ENCODE measurements at places on chromosomes 3 and 15.

- DNase-seq = no peak
Observed at GRCh38 chr15:31235311-31236183, 91.1 kb upstream of the KLF13 start.

DNA sequence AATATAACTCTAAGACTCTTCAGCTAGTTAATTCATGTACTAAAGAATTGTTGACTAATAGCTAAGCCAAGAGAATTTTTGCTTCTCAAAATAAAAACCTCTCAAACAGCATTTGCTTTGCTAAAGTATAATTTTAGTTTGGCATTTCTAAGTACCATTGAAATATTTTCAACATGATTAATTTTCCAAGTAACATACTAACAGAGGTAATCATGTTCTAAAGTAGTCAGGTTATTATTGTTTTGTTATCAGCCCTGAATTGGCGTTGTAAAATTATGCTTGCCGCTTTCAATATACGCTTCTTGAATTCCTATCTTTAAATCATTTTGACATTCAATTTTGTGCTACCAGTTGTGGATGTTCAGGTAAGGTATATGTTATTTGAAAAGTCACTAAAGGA is 134.3 kb downstream of the CNTN6 start:
- DNase-seq = no peak

GRCh38 chr3:52714335-52715302 is 8.7 kb downstream of the SPCS1 start:
- no peak for DNase-seq

DNA sequence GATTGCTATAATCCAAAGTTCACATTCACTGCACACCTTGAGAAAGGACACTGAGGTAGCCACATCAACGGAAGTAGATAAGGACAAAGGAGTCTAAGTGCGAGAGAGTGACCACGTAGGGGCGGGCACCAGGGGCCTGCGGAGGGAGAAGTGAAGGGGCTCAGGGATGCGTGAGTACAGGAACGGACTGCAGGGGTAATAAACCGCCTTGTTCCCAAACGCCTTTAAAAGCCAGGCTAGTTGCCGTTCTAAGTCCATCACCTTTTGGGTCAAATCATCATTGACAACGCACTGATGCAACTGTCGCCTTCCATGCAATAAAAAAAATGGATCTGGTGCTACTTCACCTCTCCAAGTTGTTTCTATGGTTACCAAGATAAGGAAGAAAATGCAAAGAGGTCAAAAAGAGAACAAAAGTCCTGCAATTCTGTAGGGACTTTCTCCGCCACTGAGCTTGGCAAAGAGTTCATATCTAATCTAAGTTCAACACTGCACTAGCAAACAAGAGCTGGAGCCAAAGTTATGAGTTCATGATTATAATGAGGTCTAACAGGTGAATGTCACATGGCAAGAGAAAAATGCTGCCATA is 32.6 kb upstream of the ATP11B start:
- DNase-seq = no peak

GRCh38 chr15:63244976-63245645 is 32.3 kb upstream of the APH1B start:
- no peak for DNase-seq

All from stimulated activated CD4-positive, alpha-beta T cell treated with anti-CD3 and anti-CD28 coated beads, Interleukin-1b, Interleukin-23, amount 100 ng/mL, for 24 hours (primary cell).